ENCODE measurements at places on chromosomes 13 and 19.

DNA sequence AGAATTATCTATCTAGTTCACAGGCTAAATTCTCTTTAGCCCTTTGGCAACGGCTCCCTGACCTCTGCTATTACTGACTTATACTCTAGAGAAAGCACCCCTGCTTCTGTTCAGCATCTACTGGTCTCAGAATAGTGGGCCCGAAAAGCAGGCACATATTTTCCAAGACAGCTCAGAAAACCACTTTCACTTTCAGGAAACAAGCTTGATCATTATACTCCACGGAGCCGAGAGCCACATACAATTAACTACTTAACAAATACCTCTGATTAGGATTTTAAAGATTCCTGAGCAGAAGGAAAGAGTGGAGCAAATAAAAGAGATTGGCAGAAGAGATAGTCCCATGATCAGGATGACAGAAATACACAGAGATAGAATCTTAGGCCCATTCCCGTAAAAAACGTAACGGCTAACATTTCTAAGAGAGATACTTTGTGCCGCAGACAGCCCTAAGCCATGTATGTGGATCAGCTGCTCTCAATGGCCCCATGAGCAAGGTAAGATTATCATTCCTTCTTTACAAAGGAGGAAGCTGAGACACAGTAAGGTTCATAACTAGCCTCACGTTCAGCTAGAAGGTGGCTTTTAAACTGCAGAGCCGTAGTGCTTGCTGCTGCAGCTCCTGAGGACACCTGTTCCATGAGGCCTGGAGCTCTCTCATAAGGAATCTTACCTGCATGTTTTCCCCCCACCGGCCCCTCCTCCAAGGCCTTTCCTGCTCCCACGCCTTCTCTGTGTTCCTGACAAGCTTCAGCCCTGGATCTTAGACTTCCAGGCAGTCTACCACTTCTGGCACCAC, 227.2 kb downstream of the FOXO1 start:
- no peak for DNase-seq

DNA sequence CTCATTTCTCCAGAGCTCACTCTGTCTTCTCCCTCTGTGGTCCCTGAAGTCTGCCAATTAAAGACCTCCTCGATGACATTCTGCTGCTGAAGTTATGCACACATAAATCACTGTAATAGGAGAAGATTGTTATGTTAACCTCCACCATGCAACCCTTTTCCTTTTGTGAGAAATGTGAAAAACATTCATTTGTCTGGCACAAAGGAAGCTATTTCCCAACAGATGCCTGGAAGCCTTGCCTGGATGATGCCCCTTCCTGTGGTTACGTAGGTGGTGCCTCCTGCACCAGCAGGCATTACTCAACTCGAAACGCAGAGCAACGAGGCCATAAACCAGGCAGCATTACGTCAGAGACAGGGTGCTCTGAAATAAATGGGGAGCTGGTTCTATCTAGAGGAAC, 327.4 kb upstream of the ZNF507 start:
- DNase-seq: no peak

GRCh38 chr19:45766869-45767346, 2.1 kb downstream of the SIX5 start:
- DNase-seq: no peak

GRCh38 chr19:32177686-32178085, 167.7 kb upstream of the ZNF507 start:
- peak; percentile 3 for DNase-seq

GRCh38 chr19:47075179-47075810, 26.9 kb upstream of the TMEM160 start:
- no peak for DNase-seq

GRCh38 chr19:38842439-38843174, 7.2 kb downstream of the HNRNPL start:
- no peak for DNase-seq

GRCh38 chr19:37127999-37128820, 44.3 kb downstream of the ZNF585A start:
- no peak for DNase-seq
